ENCODE measurements at places on chromosomes 1 and 21.
A peak's percentile ranks its signal among the peaks of the same experiment; 100 is the strongest.

DNA sequence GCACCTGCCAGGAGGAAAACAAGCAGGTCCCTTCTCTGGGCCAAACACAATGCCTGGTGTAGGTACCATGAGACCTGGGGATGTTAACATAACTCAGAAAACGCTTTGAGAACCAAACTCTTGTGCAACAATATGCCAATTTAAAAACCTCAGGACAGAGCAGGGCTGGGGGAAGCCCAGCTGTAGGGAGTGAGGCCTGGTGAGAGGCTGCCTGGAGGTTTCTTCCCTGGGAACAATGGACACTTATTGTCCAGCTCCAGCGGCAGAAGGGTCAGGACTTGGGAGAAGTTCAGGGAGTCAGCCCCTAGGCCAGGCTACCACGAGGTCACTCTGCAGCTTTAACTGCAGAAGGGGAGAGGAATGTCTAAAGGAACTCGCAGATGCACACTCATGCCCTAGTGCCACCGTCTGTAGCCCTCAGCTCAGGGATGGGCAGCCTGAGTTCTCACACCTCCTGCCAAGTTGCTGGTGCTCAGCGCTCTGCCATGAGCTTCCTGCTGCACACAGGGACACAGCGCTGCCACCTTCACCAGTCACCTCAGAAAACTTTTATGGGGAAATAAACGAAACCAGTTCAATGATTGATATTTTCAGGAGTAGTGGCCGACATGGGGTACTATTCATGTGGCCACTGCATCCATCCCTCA is 8.5 kb downstream of the GPR157 start:
- no peak for DNase-seq

- DNase-seq = no peak
These were observed 33.6 kb downstream of the RUNX1 start for GRCh38 chr21:35015435-35016024.

- no peak for DNase-seq
These were observed 64.3 kb upstream of the TRABD2B start for GRCh38 chr1:48061162-48062136.

DNA sequence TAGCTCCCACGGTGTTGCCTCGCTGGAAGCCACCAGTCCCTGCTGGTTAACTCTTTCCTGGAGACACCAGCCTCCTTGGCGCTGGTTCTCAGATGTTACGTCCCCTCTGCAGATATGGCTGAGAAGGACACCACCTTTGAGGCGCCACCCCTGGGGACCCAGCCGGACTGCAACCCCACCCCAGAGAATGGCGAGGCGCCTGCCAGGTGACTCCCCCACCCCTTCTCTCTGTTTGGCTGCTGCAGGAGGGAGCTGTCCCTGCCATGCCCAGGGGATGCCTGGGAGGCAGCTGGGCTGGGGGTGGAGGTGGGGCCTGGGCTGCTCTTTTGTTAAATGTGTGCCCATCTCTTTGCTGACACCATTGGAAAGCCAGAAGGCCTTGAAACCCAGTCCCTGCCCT is 43.6 kb upstream of the TNFRSF1B start:
- no peak for DNase-seq

- DNase-seq = no peak
These were observed 6.9 kb upstream of the CSDE1 start for GRCh38 chr1:114764689-114765088.

DNA sequence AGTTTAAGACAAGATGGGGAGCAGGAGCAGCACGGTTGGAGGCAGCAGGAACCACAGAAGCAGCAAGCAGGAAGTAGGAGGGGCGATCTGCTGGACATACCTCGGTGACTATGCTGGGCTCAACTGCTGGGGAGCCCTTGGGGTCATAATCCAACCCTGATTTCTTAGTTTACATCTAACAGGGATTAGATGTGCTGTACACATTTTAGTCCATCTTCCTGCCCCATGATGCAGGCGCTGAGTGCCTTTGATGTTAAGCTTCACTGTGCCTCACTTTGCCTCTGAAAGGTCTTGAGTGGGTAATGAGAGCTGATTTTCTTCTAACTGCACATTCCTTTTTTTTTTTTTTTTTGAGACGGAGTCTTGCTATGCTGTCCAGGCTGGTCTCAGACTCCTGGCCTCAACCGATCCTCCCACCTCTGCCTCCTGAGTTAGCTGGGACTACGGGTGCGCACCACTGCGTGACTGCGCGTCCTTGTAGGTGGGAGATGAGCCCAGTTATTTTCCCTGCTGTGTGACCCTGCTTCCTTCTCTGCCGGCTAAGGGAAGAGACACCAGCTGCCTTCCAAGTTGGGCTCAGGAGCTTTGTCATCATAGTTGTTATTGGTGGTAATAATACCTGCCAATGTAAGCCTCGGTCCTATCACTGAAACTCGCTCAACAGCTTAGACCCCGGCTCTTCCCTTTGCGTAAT is 1.1 kb upstream of the RCAN3 start:
- no peak for DNase-seq

- DNase-seq = no peak
These were observed 922 bp upstream of the FCRLB start for GRCh38 chr1:161720422-161720821.

DNA sequence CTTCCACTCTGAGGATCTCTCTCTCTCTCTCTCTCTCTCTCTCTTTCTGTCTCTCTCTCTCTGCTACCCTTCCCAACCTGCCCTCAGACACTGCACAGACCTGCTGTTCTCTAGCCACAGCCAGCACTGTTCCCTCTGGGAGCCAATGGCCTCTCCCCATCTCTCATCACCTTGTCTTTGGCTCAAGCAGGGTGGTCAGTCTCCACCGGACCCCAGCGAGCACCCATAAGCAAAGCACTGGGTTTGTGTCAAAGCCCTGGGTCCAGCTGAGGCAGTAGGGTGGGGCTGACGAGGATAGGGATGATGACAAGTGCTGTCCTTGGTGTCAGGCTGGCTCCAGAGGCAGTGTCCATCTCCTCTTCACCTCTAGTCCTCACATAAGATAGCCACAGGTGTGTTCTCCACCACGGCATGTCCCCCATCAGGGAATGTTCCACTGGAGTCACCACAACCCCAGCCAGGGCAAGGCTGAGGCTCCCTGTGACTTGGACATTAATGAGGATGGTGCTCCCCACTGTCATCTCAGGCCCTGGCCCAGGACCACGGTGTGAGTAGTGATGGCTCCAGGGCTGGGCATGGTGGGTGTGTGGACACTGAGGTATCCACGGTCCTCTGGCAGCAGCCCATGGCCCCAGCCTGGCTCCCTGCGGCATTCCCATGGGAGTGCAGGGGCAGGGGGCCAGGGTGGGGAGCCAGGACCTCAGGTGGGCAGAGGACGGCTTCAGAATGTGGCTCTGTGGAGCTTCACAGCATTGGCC is 8.4 kb upstream of the GOLT1A start:
- no peak for DNase-seq

GRCh38 chr1:66396212-66396890 is 137.6 kb upstream of the SGIP1 start:
- DNase-seq = no peak

GRCh38 chr1:201748335-201748734 is 80.6 kb upstream of the IPO9 start:
- DNase-seq = no peak

DNA sequence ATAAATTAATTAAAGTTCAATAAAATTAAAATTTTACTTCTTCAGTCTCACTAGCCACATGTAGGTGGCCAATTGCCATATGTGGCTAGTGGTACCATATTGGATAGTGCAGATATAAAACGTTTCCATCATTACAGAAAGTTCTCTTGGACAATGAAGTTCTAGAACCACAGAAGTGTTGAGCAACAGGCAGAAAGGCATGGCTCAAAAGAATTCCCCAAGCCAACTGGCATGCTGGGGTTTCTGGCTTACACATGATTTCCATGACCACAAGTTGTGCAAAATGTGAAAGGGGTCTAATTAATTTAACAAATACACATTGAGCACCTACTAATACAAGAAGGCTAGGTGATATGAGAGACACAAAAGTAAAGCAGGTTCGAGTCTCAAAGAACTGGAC is 72.2 kb upstream of the CDC42BPA start:
- DNase-seq = no peak

GRCh38 chr1:29171089-29171488 is 10.6 kb downstream of the SRSF4 start:
- no peak for DNase-seq

- no peak for DNase-seq
These were observed 24.1 kb upstream of the EXO1 start for GRCh38 chr1:241823925-241824324.

- DNase-seq = no peak
These were observed 17.6 kb downstream of the FAM177B start for GRCh38 chr1:222754366-222755139.

- no peak for DNase-seq
These were observed 186.2 kb downstream of the C1orf94 start for GRCh38 chr1:34362949-34363348.

DNA sequence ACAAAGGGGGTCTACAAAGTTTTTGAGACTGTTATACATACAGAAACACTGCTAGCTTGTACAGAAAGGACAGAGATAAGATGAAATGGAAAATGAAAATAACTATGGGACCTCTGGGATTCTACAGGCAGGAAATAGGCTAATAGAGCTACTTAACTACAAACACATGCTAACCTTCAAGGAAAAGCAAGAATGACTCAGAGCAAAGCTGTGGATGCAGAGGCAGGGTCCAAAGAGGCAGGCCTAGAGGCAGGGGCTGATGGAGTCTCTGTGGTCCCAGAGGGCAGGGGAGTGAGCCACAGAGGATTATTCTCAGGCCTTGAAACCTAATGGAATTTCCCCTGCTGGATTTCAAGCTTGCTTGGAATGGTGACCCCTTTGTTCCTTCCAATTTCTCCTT is 18.7 kb upstream of the GOLT1A start:
- no peak for DNase-seq

DNA sequence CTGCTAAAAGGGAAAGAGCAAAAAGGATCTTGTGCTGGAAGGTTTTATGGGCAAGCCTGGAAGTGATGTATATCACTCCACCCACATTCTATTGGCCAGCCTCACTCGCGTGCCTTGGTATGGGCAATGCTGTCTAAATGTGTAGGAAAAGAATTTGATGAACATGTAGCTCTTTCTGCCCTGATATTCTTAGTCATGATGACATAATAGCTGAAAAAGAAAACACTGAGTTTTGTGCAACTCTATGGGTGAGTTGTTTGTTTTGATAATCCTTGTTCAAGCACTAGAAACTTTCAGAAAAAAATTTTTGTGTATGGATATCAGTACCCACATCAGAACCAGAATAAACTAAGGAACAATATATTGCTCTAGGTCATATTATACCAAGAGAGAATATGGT is 231.5 kb upstream of the ST6GALNAC5 start:
- DNase-seq = no peak

GRCh38 chr1:212533148-212533517 is 75.4 kb upstream of the ATF3 start:
- DNase-seq = no peak

DNA sequence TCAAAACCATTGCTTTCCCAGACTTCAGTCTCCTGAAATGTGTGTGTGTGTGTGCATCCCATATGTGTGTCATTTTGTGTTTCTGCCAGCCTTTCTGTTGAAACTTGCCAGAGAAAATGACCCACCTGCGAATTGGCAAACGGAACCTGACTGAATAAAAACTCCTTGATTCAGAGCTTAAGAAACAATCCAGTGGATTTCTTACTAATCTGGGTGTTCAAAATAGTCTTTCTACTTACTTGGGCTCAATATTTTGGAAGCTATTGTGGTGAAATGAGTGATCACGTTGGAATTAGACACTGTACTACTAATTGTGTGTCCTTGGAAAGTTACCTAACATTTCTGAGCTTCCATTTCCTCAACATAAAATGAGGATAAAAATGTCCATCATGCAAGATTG is 138.9 kb upstream of the ERG start:
- no peak for DNase-seq

DNA sequence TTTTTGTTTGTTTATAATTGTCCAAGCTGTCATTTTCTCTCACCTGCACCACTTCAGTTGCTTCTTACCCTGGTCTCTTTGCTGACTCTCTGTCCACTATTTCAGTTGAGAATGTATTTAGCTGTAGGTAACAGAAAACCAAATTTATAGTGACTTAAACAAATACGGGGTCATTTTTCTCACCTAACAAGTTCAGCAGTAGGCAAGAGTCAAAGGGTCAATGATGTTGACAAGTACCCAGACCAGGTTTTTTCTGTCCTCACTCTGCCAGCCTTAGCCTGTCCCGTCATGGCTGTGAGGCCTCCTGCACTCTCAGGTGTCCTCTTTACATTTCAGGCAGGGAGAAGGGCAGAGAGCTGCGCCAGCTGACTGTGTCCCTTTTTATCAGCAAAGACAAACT is 11.8 kb downstream of the RIIAD1 start:
- DNase-seq = no peak

- DNase-seq = no peak
These were observed 90.8 kb downstream of the LHX9 start for GRCh38 chr1:198007687-198008607.

- DNase-seq = no peak
These were observed 47.5 kb downstream of the KIF1B start for GRCh38 chr1:10257851-10258250.

DNA sequence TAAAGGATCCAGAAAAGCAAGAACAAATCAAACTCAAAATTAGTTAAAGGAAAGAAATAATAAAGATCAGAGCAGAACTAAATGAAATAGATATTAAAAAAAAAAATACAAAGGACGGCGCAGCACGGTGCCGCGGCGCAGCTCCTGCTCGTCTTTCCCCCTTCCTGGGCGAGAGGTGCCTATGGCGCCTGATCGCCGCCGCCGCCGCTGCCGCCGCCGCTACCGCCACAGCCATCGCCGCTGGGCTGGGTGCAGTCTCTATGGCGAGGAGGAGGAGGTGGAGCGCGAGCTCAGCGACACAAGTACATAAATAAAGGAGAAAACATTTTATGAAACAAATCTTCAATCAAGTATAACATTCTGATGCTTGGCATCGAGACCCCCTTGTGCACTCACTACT is 77.6 kb upstream of the VANGL1 start:
- DNase-seq = no peak

- DNase-seq = peak; percentile 24
These were observed 3.3 kb upstream of the ZBTB18 start for GRCh38 chr1:244047621-244048255.

DNA sequence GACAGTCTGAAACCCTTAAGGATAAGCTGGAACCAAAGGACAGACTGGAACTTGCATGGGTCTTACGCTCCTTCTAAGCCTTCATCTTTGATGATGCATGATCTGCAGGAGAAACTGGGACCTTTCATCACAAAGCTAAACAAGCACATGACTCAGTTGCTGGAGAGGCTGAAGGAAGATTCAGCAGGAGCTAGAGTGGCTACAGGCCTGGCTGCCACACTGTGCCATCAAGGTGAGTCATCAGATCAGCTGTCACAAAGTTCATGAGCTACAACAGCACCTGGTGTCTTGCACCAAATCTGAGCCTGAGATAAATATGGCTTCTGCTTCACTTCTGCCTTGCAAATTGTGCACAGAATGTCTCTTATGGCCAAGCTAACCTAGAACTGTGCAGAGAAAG is 95.5 kb upstream of the MARK1 start:
- no peak for DNase-seq
